Fibroblast of skin of abdomen (primary cell): ENCODE measurements at places on chromosomes 1 and 21.

DNA sequence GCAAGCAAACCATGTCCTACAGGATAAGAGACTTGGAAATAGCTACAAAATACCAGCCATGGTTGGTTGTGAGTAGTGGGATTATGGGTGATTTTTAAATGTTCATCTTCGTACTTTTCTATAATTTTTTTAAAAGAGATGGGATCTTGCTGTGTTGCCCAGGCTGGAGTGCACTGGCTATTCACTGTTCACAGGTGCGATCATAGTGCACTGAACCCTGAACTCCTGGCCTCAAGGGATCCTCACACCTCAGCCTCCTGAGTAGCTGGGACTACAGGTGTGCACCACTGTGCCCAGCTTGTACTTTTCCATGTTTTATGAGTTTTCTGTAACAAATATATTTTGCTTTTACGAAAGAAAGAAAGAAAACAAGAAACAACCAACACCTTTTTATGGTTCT, 224.2 kb downstream of the FOXD2 start:
- no peak for DNase-seq

DNA sequence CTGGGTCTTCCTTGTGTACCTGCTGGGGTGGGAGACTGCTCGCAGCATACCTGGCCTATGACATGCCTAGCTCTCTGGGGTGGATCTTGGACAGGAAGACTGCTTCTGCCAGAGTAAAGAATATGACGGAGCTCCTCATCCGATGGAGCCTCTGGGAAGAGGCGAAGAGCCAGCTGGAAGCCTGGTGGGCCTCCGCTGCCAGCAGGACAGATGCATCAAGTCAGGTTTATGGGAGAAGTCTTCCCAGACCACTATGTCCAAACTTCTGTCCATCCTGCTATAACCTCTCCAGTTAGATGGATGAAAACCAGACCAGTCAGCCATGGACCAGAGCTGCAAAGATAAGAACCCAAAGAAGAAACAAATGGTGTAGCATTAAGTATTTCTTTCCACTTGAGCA, 27.7 kb upstream of the NGF start:
- DNase-seq: no peak

GRCh38 chr1:101915597-101915996, 81.1 kb downstream of the OLFM3 start:
- DNase-seq: no peak

DNA sequence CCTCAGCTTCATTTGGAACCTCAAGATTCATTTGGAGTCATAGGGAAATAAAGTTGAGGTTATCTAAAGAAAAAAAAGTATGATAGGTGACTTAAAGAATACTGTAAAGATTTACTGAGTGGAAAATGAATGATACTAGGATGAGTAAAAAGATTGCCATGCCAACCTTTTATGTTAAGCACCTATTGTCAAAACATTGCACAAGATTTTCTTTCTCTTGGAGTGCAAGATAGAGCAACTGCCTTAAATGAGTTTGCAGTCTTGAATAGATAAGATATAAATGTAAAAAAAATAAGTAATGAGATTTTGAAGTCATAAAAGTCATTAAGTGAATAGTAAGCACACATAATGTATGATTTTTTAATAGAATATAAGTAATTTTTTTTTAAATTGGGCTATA, 5.1 kb upstream of the ANGPTL1 start:
- DNase-seq: no peak

DNA sequence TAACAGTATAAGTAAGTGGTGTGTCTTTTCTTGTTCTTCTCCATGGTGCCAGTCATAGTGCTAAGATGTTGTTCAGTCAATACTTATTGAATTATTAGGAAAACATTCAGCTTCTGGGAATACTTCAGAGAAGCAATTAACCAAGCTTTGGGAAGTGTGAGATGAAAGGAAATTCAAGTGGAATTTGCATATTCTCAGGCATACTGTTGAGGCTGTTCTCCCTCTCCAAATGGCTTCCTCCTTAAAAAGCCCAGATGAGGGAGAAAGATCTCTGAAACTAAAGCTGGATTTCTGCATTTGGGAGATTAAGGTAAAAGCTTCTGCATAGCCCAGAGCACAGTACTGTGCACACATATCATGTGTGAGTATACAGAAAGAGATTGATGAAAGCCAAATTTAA, 73.4 kb downstream of the MACF1 start:
- DNase-seq: no peak

DNA sequence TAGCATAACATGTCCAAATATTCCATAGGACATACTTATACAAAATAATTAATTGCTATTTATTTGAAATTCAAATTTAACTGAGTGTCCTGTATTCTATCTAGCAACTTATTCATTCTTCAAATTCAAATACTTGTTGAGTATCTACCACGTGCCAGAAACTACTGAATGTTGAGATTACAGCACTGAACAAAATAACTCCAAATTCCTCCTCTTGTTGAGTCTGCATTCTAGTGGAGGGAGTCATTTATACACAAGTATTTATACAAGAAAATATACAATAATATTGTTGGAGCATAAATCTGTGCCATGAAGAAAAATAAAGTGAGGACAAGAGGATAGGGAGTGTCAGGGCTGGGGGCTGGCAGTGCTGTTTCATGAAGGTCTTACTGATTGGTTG, 43.7 kb upstream of the CDC42BPA start:
- no peak for DNase-seq

DNA sequence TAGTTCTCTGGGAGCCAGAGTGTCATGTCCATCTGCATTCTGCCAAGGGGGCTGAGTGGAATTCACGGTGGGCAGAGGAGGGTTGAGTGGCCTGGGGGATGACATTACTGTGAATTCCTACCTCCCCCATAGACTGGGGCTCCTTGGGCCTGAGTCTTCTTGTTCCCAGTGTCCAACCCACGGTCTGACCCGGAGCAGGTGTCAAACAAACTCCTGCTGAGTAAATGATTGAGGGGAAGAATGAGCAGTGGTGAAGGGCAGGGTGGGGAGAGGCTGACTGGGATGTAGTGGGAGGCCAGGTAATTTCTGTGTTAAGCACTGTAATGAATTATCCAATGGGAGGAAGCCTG, 597.6 kb downstream of the MATN1 start:
- no peak for DNase-seq

GRCh38 chr1:53129891-53130597, 12.4 kb downstream of the SLC1A7 start:
- DNase-seq: no peak

- DNase-seq: no peak
Observed at GRCh38 chr21:31299291-31300147, 44.5 kb downstream of the TIAM1 start.

- DNase-seq: no peak
Observed at GRCh38 chr1:77744576-77744975, 15.1 kb downstream of the USP33 start.
